ENCODE measurements at places on chromosomes 5 and 9.

DNA sequence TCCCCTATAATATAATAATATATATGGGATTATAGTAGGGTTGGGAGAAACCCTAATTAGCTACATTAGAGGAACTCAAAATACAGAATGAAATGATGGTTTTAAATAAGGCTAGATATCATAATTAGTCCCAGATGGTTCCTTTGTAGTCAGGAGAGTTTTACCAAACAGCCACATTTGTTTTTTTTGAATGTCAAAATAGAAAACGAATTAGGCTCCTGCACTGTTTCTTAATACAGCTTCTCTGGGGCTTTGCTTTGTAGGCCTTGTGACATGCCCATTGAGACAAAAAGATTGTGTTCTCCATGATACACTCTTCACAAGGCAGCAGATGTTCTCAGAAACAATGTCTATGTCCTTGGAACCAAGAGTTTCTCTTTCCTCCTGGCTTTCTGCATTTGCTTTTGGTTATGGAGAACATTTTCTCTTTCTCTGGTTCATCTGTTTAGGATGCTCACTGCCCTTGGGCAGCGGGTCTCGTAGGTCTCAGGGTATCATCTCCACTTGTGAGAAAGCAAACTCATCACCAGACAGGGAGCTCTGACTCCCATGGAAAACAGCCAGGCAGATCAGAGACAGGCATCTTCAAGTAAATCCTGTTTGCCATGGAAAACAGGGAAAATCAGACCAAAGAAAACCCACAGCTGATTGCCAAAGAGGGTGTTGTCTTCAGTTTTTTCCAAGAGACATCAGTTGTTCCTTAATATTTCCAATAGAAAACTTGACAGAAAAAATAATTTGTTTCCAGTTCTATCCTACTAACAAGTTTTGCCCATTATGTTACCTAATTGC lies 54.1 kb upstream of the RPS23 start:
- DNase-seq, result no peak

- DNase-seq, result no peak
These were observed 110.3 kb downstream of the ST8SIA4 start for GRCh38 chr5:100792781-100793180.

- no peak for DNase-seq
These were observed 61.3 kb upstream of the EPB41L4B start for GRCh38 chr9:109382182-109382581.

- DNase-seq, result no peak
These were observed 4.1 kb downstream of the CDK7 start for GRCh38 chr5:69238760-69239251.

DNA sequence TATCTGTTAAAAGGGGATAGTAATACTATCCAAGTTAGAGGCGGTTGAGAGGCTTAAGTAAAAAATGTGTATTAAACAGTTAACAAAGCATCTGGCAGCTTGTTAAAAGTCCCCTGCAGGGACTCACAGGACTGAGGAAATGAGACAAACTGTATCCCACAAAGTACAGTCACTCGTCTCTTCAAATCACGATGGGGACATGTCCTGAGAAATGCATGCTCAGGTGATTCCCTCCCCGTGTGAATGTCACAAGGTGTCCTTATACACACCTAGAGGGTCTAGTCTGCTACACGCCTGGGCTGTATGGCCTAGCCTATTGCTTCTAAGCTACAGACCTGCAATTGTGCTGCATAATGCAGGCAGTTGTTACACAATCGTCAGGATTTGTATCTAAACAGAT lies 237.0 kb downstream of the IRX2 start:
- DNase-seq, result no peak

GRCh38 chr9:95096381-95096780 lies 221.1 kb downstream of the FANCC start:
- no peak for DNase-seq

- no peak for DNase-seq
These were observed 7.2 kb downstream of the C9orf72 start for GRCh38 chr9:27566118-27566517.

DNA sequence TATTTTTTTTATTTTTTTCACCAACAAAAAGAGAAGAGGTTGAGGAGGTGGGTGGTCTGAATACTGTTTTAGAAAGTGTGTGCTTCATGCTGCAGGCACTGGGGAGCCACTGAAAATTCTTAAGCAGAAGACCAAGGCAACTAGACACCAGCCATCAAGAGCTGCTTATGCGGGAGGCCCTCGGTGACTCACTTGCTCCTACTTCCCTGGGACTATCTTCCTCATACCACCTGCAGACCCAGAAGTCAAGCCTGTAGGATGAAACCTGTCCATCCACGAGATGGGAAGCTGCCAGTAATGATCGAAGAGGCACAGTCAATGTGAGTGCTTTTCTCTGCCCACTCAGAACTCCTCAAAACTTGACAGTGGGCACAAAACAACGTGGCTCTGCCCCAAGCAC lies 125.8 kb upstream of the SLC44A1 start:
- DNase-seq, result no peak

GRCh38 chr9:125085703-125086477 lies 57.4 kb downstream of the SCAI start:
- no peak for DNase-seq

GRCh38 chr9:6961845-6962522 lies 204.2 kb downstream of the KDM4C start:
- DNase-seq, result no peak

GRCh38 chr9:126999315-127000068 lies 84.9 kb downstream of the RALGPS1 start:
- no peak for DNase-seq

DNA sequence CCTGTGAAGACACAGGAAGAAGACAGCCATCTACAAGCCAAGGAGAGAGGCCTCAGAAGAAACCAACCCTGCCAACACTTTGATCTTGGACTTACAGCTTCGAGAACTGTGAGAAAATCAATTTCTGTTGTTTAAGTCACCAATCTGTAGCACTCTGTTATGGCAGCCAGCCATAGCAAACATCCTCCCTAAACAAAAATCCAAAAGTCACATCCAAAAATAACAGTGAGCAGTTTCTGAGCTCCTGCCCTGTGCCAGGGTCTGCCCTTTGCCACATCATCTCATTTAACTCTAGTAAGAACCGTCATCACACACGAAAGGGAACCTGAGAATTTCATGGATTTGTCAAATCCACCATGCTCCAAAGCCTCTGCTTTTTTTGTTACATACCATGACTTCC lies 118.8 kb downstream of the TRIM36 start:
- DNase-seq, result no peak

DNA sequence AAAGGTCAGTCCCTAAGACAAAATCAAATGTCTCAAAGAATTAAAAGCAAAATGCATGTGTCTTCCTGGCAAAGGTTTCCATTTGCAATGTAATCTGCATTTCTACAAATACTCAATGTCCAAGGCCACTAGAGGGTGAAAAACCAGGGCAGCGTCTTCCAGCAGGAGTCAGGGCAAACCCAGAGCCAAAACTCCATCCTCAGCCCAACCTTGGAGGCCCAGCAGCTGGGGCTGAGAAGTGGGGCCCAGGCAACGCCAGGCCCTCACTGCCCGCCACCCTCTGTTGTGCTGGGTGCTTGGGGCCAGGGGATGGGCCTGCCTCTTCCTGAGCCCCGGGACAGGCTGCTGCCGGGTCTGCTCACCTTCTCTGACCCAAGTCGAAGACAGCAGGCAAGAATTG lies 200.1 kb downstream of the PAX5 start:
- DNase-seq, result no peak

DNA sequence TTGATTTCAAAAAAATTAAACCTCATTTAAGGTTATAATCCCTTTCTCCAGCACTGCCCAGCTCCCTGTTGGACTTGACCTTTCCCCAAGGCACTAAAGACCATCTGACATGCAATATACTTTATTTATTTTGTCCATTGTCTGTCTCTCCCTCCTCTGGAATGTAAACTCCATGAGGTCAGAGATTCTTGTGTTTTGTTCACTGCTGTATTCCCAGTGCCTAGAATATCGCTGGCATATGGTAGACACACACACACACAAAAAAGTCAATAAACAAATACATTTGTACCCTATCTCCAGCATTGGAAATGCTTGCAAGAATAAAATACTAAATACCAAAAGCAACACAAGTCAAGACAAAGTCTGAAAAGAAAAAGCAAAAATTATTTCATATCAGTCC lies 17.3 kb upstream of the ARSB start:
- no peak for DNase-seq

DNA sequence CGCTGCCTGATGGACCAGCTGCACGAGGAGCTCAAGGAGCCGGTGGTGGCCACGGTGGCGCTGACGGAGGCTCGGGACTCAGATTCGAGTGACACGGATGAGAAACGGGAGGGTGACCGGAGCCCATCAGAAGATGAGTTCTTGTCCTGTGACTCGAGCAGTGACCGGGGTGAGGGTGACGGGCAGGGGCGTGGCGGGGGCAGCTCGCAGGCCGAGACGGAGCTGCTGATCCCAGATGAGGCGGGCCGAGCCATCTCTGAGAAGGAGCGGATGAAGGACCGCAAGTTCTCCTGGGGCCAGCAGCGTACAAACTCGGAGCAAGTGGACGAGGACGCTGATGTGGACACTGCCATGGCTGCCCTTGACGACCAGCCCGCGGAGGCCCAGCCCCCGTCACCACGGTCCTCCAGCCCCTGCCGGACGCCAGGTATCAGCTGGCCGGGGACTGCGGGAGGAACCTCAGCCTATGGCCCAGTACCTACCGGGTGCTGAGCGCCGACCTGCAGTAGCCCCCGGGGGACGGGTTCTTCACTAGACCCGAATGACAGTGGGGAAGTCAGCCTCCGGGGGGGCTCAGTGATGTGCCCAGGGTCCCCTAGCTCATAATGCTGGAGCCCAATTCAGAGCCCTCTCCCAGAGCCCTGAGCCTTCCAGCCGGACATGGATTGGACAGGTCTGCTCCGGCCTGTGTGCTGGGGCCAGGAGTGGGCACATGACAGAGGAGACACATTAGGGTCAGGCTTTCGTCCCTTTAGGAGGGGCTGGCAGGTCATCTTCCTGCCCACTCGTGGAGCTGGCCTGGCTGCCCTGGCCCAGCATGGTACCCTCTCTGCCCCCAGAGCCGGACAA lies 33.0 kb downstream of the USP20 start:
- DNase-seq, result no peak

GRCh38 chr9:105445203-105445881 lies 2.5 kb upstream of the FSD1L start:
- DNase-seq, result no peak

GRCh38 chr9:135247227-135247930 lies 159.9 kb downstream of the OLFM1 start:
- DNase-seq, result no peak

DNA sequence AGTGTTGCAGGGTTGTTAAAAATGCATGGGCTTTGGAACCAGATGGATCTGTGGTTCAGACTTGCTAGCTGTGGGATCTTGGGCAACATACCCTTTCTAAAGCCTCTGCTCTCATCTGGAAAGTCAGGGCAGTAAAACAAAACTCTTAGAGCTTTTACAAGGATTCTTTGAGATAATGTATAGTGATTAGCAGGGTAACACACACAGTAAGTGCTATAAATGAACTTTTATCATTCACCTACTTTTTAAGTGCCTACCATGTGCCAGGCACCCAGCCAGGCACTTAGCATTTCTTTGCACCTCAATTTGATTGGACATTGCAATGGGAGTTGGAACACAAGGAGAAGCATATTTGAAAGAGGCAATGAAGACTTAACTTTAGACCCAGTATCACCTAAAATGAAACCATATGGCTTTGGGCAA lies 208.6 kb upstream of the PAPPA start:
- no peak for DNase-seq

- no peak for DNase-seq
These were observed 379.5 kb upstream of the KLF4 start for GRCh38 chr9:107869111-107869510.

GRCh38 chr9:70228118-70228517 lies 30.7 kb upstream of the SMC5 start:
- DNase-seq, result no peak

DNA sequence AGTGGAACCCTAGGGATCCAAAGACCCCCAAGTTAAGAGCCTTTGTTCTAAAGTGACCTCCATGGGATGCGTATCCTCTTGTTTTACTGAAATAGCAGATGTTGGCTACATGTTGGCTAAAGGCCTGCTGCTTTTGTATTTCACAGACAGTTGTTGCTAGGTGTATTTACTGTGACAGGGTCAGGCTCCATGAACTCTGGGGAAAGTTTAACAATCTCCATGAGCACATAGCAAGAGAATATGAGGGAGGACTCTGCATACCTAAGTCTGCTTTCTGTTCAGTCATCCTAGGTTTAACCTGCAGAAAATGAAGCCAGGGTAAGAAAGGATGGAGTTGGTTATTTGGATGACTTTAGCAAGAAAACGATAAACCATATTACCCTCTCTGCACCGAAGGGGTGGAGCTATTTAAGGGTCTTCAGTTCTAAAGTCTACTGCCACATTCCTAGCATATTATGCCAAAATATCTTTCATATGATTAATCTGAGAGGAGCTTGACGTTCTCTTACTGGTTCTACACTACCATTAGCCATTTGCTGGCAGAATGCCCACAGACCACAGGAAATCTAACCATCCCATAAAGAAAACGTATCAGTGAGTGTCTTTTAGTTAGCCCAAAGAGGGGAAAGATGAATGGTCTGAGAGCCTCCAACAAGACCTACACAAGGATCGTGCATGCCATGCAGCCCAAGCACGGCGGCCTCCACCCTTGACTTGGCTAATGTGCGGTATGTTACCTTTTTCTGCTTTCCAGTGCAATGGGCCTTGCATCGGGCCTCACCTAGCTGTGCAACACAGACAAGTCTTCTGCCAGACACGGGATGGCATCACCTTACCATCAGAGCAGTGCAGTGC lies 127.8 kb downstream of the SAXO1 start:
- no peak for DNase-seq

DNA sequence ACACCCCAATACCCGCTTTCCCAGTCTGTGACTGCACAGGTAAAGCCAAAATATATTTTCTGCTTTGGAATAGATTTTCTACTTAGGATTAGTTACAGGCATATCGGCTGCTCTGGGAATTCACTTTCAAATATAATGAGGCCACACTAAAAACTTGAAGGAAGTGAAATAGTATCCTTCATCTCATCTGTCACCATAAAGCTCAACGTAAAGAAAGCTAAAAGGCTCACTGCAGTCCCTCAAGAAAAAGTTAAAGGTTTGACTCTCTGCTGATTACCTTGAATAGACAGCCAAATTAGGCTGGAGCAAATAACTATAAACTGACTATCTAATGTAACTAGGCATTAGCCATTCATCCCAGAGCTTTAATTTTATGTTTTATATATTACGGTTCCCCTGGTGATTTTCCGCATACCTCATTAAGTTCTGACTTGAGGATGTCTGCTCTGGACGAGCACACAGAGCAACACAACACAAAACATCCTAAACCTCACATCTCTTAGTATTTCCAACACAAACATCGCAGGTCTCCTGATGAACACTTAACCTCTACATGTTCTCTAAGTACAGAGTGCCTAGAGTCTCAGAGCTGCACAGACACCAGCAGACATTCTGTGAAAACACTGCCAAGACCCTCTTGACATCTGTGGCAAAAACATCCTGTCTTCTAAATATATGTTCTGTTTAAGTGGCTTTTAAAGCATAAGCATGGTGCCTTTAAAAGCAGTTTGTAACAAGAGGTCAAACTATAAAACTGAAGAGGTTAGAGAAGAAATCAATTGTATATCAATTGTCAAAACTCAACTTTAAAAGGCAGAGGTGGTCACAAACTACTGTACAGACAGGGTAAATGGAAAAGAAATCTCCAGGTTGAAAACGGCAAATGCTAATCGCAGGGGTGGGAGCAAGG lies 35.4 kb downstream of the ELAVL2 start:
- DNase-seq, result no peak
